Mucosa of descending colon (tissue), 3 donors: ENCODE measurements at places on chromosomes 16 and 17. TPM values are rescaled to one million over a fixed set of nuclear protein-coding genes. Genes with fewer than 3 reads are reported as not detected.

DNA sequence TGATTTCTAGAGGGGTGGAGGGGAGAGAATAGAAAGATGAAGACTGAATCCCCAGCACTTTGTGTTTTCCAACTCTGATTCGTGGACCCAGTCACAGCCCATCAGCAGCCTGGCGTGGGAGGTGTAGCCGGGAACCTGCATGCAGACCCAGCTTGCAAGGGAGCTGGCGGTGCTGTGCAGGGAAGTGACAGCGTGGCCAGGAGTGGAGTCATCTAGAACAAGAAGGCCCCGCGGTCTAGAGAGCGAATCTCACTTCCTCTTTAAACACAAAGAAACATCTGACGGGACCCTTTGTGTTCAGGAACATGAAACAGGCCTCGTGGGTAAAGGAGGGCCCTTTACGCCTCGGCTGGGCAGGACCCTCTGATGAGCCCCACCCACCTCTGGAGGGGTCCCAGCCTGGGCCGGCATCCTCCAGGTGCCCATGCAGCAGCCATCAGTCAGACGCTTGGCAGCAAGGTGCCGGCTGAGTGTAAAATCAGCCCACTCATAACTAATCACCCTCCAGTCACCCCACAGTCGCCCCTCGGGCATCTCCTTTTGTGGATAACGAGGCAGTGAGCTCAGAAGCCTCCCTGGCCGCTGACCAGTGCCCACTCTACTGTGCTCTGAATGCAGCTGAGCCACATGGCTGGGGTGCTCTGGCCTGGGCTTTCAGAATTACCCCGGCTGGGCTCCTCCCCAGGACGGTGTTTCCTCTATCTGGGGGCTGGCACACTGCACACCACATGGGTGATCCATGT is 4.4 kb downstream of the SNAI3 start:
- peak; percentile 56 for DNase-seq

DNA sequence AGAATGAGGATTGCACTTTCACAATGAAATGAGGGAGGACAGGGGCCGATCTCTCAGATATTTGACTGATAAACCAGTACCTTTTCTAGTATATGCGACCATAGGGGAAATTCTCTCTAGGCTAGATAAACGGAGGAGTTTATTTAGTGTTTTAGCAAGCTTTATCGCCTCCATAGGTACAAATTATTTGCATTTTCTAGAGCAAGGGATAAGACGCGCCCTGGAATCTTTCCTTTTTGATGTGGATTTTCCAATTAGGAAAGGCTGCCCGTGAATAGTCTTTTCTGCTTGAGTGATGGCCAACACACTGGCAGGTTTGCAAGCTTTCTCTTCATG is 351 bp upstream of the GDPD1 start:
- DNase-seq = no peak

DNA sequence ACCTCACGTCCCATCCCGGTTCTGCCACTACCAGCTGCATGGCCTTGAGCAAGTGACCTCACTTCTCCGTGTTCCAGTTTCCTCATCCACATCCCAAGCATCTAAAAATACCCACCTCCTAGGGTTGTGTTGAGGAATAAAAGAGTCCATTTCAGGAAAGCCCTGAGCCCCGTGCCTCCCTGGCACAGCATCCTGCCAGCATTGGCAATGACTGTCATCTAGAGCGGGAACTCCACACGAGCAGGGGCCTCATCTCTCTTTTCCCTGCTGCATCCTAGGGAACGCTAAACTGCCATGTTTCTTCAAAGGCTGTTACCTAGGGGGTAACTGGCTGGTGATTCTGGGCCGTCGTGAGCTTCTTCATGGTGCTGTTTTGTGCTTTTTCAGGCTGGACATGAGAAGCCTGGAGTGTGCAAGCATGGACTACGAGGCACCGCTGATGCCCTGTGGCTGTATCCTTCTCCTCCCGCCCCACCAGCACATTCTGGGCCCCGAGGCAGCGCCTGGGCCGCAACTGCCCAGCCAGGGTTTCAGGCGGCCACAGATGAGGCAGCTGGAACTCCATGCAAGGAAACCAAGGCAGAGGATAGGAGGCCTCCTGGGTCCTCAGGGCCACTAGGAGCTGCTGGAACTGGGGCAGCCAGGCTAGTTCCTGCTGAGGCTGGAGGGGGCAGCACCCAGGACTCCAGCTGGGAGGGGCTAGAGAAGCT is 221.4 kb downstream of the KATNIP start:
- peak; percentile 15 for DNase-seq

- no peak for DNase-seq
Measured at GRCh38 chr16:396199-396598, 800 bp upstream of the NME4 start.

GRCh38 chr16:77993111-77993985 is 29.0 kb upstream of the CLEC3A start:
- DNase-seq = no peak

- DNase-seq = no peak
Measured at GRCh38 chr17:43655693-43656255, 5.9 kb downstream of the MEOX1 start.

The DNAH2 gene
- total RNA-seq = 0.19 TPM

The ABCC6 gene
- 26.4 TPM for total RNA-seq
